Left lung (tissue), 14 donors: ENCODE measurements at places on chromosomes 6 and 20.
A peak's percentile ranks its signal among the peaks of the same experiment; 100 is the strongest.

DNA sequence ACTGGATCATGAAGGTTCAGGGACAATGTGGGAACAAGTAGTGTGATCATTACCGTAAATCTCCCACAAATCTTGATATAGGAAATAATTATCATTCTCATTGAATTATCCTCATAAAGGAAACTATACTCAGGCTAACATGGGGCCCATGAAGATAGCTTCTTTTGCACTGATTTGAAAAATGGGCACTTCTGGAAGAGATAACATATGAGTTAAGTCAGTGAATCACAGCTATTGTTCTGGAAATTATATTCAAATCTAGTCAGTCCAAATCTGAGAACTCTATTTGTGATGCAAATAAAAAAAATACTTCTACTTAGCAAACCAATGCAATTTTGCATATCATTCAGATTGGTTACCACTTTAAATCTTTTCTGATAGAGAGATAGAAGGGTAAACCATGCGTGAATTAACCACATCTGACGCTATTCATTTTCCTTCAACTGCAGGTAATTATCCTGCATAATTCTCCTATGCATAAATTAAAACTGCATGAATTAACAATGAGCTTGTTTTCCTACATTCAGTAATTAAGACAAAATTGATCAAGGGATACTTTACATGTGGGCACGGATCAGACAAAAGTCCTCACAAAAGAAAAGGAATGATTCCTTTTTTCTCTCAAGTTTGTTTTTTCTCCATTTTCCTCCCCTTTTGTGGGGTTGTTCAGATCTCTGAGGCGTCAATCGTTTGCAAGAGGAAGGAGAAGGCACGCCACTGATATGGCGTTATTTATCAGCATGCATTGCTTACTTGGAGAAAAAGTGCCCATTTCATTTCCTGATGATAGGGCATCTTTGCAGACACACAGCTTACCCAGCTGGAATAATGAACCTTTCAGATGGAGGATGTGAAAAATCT is 36.4 kb downstream of the RIPOR2 start:
- DNase-seq, result no peak

- no peak for DNase-seq
Observed at GRCh38 chr6:116471531-116471930, 10.4 kb downstream of the CALHM6 start.

GRCh38 chr20:60345106-60345505 is 386.9 kb downstream of the CDH26 start:
- DNase-seq, result no peak

DNA sequence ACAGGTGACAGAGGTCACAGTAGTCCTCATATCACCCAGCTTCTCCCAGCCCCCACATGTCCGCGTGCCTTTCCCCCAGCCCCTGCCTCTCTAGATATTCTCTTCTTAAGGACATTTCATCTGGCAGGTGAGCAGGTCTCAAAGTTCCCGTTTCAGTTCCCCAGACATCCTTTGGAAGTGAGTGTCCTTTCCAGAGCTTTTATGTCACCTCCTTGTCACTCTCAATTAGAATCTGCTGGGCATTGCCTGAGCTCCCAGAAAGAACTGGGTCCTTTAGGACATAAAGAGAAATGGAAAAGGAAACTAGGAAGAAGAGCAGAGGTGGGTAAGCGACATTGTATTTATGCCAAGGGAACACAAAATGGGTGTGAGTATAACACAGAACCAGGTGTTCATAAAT is 66.9 kb upstream of the CEP85L start:
- DNase-seq, result no peak

DNA sequence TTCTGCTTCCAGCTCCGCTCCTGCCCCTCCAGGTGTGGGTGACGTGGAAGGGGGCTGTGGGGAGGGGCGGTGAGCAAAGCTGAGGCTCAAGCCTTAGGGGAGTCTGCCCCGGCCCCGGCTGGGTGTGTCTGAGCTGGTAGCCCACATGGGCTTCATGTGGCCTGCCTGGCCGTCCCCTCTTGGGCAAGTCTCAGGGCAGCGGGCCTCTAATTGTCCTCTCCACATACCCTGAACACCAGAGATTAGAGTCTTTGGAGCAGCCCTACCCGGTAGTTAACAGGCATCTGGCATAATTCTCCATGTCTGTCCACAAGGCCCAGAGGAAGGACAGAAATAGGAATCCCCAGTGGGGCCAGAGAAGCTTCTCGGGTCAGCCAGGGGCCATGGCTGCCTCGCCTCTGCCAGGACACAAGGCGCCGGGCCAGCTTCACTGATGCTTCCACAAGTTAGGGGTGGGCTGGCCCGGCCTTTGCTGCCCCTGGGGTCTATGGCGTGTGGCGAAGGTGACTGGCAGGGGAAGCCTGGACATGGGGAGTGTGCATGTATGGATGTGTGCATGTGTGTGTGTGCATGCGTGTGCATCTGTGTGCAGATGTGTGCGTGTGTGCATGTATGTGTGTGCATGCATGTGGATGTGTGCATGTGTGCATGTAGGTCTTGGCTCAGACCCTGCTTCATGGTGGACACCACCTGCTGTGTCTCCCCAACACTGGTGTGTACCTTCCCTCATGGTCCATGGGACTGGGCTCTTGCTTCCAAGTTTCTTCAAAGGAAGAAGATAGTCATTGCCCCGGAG is 24.0 kb downstream of the FRMD1 start:
- peak; percentile 76 for DNase-seq

DNA sequence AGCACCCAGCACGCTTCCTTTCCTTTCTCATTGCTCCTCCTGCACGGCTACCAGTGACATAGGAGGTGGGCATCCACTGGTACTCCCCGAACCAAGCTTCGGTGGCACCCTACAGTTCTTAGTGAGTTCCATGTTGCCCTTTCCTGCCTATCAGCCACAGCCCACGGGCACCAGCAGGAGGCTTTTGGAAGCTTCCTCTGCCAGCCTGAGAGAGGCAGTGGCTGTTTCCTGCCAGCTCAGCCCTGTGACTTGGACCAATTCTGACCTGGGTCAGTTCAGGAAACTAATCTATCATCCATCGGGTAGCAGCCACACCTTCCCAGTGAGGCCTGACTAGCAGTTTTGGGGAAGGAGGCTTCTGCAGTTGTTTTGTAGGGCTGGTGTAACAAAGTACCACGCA is 176.4 kb upstream of the UST start:
- DNase-seq, result no peak

DNA sequence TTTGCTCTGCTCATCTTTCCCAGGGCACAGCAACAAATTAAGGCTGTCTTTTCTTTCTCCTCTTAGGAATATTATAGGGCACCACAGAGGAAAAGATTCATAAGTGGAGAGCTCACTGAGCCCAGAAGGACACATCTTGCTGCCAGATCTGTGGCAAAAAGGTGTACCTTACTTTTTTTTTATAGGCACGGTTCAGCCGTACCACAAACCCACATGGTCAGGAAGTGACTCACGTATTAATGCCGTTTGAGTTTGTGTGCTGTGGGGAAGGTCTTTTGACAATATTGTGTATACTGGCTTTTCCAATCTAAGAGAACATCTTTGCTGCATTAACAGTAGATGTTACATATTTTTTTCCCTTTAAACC is 28.4 kb downstream of the PAQR8 start:
- DNase-seq, result no peak

- no peak for DNase-seq
Observed at GRCh38 chr20:62755817-62756724, 40.2 kb upstream of the MRGBP start.

- DNase-seq, result no peak
Observed at GRCh38 chr6:152204591-152204990, 397.1 kb downstream of the ESR1 start.

- no peak for DNase-seq
Observed at GRCh38 chr6:112296122-112296521, 41.8 kb upstream of the LAMA4 start.

DNA sequence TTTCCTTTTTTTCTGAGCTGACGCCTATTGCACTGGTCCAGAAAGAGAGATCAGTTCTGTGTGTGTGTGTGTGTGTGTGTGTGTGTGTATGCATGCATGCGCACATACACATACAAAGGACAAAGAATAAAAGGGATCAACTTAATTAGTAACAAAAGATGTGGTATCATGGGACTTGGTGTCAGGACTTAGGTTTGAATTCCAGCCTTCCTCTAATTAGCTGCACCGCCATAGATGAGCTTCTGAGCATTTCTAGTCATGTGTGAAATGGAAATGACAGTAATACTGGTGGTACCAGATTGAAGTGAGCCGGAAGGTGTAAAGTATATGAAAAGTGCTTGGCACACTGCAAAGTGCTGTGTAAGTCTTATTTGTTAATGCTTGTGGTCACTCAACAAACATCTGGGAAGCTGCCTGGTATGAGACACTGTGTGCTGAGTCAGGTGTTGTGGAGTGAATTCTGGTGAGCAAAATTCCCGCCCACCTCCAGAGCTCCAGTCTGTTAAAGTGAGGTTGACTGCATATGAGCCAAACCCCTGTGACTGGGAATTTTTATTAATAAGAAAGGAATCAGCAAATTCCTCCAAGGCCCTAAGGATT is 12.4 kb downstream of the DAAM2 start:
- DNase-seq, result no peak

DNA sequence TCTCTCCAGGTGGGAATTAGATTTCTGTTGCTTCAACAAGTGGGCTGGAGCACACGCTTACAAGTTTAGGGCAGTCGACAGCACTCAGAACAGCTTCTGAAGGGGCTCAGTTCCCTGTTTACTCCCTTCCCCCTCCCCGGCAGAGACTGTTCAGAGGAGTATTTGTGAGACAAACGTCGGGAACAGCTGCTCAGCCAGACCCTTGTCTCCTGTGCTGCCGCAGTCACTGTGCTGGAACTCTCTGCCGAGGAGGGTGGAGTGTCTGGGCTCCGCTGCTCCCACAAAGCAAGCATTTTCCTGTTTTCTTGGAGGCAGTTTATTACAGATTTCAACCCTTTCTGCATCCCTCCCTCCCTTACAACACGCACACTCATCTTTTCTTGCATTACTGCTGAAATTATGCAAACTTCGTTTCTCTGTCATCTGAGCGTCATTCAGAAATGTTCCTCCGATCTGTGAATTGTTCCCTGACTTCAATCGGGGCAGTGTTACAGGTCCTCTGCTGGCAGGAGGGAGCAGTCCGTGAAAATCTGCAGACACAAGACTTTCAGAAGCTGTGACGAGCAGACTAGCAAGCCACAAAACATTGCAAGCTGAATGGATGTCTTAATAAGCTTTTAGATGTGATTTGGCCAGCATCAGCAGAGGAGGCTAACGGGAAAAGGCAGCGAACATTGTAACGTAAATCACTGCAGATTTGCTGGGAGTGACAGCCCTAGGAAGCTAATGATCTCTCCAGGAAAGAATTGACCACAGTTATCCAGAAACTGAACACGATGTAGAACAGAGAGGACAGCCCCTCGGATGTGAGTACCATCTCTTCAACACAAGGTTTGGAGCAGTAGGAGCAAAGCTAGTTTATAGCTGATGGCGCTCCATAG is 76.2 kb downstream of the LYRM2 start:
- no peak for DNase-seq

DNA sequence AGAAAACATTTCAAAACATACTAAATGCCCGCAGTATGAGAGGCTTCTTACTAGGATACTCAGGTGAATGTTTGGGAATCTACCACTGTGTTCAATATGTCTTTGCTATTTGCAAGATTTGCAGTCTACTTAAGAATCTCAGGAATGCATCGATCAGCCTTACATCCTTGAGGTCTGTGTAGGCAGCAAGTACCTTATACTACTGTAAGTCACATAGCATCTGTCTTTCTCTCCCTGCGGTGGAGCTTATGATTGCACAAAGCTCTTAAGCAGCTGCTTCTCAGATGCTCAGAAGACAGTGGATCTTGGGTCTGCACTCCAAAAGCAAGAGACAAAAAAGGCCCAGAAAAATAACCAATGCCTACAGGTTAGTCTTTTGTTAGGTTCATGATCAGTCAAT is 21.4 kb downstream of the PCSK2 start:
- DNase-seq, result no peak

GRCh38 chr6:89310929-89311328 is 4.2 kb downstream of the GABRR2 start:
- DNase-seq, result no peak

GRCh38 chr6:128801621-128802020 is 81.3 kb upstream of the LAMA2 start:
- DNase-seq, result no peak

DNA sequence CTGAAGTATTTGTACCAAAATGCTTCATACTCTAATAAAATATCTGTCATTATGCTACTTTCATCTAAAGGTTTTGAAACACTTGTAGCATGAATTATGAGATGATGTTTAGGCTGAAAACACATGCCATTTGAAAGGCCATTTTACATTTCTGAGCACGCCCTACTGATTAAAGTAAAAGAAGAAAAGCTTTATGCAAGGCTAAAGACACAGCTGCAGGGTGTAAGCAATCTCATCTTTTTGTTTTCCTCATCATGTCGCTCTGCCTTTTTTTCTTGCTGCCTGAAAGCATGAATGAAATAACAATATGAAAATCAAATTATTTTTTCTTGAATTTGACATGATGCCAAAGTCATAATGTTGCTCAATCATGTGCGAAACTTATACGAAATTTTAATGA is 148.6 kb upstream of the ARG1 start:
- no peak for DNase-seq
